ENCODE measurements at places on chromosomes 7 and 10.

- no peak for DNase-seq
Observed at GRCh38 chr10:50452603-50453002, 171.2 kb downstream of the SGMS1 start.

DNA sequence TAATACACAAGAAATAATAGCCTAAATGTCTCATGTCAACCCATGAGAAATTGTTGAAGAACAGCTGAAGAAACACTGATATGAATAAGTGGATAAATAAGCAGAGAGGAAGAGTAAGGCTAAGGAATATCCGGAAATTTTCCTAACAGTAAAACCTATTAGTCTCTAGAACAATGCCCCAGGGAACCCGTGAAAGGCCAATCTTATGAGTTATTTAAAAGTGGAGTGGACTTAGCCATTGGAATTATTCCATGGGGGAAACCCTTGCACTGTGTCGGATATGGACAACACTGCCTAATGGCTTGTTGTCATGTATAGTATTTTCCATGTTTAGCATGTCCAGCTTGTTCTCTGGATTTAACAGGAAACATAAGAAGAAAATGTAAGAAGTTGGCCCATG lies 217.2 kb upstream of the PLXNA4 start:
- no peak for DNase-seq

GRCh38 chr10:96387601-96388000 lies 28.8 kb upstream of the OPALIN start:
- no peak for DNase-seq

DNA sequence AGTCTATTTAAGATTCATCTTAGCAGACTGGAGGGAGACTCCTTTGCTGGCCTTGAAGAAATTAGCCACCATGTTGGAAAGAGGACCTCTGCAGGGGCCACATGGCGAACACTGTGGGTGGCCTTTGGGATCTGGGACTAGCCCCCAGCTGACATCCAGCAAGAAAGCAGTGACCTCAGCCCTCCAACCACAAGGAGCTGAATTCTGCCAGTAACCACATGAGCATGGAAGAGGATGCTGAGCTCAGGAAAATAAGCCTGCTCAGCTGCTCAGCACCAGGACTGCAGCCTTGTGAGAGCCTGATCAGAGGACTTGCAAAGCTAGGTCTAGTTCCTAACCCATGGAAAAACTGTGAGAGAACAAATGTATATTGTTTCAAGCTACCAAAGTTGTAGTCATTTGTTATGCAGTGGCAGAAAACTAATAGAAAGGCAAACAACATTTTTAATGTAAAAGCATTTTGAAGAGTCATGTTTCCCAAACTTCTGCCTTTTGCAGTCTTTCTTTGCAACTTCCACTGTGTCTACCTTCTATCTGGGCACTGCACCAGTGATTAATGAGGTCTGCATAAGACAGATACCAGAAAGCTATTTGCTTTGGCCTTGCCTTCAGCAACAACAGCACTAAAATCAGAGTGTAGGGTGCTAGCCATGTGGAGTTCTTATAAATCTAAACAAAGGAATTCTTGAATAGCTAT lies 183.7 kb downstream of the FGFR2 start:
- no peak for DNase-seq

- DNase-seq = no peak
Observed at GRCh38 chr7:29113384-29114102, 32.8 kb downstream of the CPVL start.

DNA sequence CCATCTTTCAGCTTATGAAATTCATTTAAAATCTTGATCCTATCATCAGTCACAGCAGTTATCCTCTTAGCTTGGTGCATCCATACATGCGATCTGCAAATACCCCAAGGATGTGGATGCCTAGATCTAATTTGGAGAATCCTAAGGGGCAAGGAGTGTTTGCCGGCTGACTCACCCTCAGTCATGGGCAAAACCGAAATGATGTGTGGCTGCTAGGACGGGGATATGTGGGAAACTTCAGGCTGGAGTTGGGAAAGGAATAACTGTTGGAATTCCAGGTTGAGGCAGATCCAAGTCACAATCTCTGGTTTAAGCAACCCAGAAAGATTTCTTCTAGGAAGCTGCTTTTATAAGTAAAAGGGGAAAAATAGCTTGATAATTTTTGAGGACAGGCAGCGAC lies 19.7 kb upstream of the GOT1 start:
- no peak for DNase-seq

DNA sequence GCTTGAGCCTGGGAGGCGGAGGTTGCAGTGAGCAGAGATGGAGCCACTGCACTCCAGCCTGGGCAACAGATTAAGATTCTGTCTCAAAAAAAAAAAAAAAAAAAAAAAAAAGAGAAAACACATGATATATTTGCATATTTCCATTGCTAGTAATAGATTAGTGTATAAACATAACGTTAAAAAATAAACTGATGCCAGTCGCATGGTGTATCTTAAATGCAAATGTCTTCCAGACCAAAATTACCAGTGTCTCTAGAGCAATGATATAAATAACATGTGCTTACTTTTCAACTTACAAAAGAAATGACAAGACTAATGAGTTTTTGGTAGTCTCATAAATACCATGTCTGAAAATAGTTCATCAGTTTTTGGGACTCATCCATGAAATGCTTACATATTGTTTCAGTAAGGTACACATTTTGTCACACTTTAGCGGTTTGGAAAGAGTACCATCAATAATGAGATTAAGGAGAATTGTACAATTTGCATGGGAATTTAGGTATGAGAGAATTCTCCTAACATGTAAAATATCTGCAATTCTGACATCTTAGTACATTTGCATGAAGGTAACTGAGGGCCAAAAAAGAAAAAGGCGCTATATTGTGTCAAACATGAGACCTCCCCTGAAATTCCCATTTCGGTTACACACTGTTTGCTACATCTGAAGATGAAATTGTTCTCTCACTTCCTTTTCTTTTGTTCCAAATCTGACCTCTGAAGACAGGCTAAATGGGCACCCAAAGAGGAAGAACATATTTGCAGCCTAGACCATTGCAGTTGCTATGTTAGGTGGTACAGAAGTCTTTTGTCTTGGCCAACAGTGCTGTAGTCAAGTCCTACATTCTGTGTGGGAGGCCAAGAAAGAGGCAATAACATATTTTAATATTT lies 51.5 kb upstream of the PIP4K2A start:
- no peak for DNase-seq

Measured in stimulated activated CD4-positive, alpha-beta T cell treated with anti-CD3 and anti-CD28 coated beads, Interleukin-15, amount 100 ng/mL, for 1 hour (primary cell).